ENCODE measurements at places on chromosomes 6 and 20. TPM values are rescaled to one million over a fixed set of nuclear protein-coding genes. Genes with fewer than 3 reads are reported as not detected.
A peak's percentile ranks its signal among the peaks of the same experiment; 100 is the strongest.

PREP gene
- 19.2 TPM for total RNA-seq

- peaks cover 17% of the 10 kb centered on the region for H3K36me3 ChIP-seq
- DNase-seq, result no peak
- peaks cover 45% of the 10 kb centered on the region for H3K4me1 ChIP-seq
- no peak overlapping the region for H3K4me3 ChIP-seq
- H3K27me3 ChIP-seq, result no peaks in the 10 kb centered on the region
Observed at GRCh38 chr6:157148391-157149323, 174.7 kb downstream of the TMEM242 start.

- H3K27me3 ChIP-seq, result no peaks in the 10 kb centered on the region
- H3K27ac ChIP-seq, result peak overlapping the region; percentile 39
- H3K4me1 ChIP-seq, result peaks cover 19% of the 10 kb centered on the region
Observed at GRCh38 chr20:50220093-50220893, 29.7 kb downstream of the CEBPB start.

SRSF12 gene
- 0.25 TPM for total RNA-seq

Measured in vagina (tissue), 2 donors.